Activated CD4-positive, alpha-beta memory T cell treated with anti-CD3 and anti-CD28 coated beads, Interleukin-2, amount 10 ng/mL, durations not matched to agents 7 days and 5 days (primary cell): ENCODE measurements at places on chromosomes 11 and 22. TPM values are rescaled to one million over a fixed set of nuclear protein-coding genes. Genes with fewer than 3 reads are reported as not detected.

CCDC134 gene
- 20.3 TPM for total RNA-seq

CD3D gene
- total RNA-seq = 467 TPM

DNA sequence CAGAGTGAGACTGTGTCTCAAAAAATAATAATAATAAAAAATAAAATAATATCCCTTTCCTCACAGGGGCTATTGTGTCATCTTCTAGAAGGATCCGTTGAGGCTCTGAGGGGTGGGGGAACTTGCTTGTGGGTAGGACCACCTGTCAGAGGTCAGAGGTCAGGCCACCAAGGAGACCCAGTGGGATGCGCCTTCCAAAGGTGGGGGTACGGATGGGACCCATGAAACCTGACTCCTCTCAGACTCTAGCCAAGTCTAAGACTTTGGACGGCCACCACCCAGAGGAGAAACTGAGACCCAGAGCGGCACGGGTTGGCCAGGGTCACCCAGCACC is 367 bp upstream of the MMP11 start:
- no peak overlapping the region for H3K27ac ChIP-seq
- no peak for DNase-seq
- H3K27me3 ChIP-seq = peaks cover 16% of the 10 kb centered on the region

DNA sequence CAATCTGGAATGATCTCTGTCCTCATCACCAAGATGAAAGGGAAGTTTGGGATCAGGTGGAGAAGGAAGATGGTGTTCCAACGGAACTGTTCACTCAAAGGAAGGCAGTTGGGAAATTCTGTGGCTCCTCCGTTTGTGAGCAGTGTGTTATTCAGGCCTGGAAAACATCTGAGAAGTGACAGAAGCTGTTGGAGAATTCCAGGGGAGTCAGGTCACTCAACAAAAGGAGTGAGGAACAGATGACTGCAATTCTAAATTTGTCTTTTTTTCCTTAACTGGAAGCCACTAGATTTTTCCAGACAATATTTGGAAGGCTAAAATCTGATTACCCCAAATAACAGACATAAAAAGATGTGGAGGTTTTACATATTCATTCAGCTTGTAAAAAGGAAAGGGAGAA is 107.8 kb downstream of the CD44 start:
- no peak for DNase-seq
- no peak overlapping the region for H3K4me3 ChIP-seq
- H3K27ac ChIP-seq = no peak overlapping the region
- H3K4me1 ChIP-seq = peaks cover 41% of the 10 kb centered on the region
